ENCODE measurements at places on chromosomes 7 and 10.

DNA sequence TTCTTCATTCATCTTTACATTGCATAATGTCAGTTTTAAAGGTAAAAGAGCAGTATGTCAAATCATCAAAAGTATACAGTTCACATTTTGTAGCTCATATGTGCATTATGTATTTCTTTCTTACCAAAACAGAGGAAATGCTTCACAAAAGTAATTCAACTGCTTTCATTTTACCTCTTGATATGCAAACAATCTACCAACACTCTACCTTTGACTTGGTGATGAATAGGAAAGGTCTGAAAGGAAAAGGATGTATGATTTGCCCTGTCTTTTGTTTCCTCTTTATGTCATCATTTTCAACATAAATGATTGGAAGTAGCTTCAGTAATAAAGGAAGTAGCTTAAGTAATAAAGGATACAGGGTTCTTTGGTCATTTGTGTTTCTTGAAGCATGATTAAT is 846.7 kb downstream of the NXPH1 start:
- no peak for DNase-seq

- DNase-seq: no peak
Measured at GRCh38 chr7:121440857-121441503, 44.9 kb upstream of the FAM3C start.

- DNase-seq: no peak
Measured at GRCh38 chr7:126440542-126440941, 812.2 kb downstream of the GRM8 start.

GRCh38 chr7:131108212-131108940 is 219.3 kb upstream of the MKLN1 start:
- peak; percentile 19 for DNase-seq

DNA sequence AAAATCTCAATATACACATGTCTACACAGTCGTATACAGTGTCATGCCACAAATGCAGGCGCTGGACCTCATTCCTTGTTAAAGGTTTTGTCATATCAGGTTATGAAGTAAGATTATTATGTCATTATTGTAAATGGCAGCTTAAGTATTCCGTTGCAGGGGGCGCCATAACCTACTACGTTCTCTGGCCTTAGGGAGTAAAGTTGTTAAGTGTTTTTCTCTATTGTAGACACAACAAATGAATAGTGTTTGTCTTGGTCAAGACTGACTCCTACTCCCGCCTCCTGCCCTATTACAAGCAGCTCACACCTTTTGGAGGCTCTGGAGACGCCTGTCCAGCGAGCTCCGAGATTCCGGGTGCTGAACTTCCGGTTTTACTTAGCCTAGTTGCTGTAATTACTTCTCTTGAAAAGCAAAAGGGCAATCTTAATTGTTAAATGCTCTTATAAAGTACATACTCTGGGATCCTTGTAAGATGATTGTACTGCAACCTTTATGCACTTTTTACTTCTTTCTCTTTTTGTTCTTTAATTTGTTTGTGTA is 994 bp downstream of the GATAD1 start:
- DNase-seq: peak; percentile 35

- peak; percentile 63 for DNase-seq
Measured at GRCh38 chr7:16978358-16979244, 96.8 kb upstream of the AGR3 start.

DNA sequence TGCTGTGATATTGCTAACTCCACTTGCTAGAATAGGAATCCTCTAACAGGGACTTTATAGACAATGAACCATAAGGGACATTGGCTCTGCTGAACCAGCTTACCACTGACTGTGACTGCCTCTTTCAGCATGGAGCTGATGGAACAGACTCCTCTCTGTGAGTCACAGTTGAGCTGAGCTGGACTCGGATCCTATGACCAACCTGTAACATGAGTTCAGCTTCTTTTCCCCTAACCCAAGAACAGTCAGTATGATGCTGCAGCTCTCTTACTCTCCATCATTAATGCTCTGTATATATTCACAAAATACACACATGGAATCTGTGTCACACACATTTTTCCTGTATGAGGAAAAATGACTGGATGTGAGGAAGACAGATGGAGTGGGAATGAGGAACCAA is 177.9 kb upstream of the BET1 start:
- peak; percentile 84 for DNase-seq

- peak; percentile 12 for DNase-seq
Measured at GRCh38 chr10:132186488-132187429, at the start of gene DPYSL4. DPYSL4 (plus strand) TSS chr10:132186948; CDS start chr10:132187064, 116 bp downstream.

- DNase-seq: no peak
Measured at GRCh38 chr7:40697653-40698052, 562.8 kb downstream of the SUGCT start.

- DNase-seq: no peak
Measured at GRCh38 chr7:107526672-107527071, 37.0 kb downstream of the COG5 start.

GRCh38 chr7:18401757-18402156 is 93.8 kb upstream of the HDAC9 start:
- DNase-seq: no peak

DNA sequence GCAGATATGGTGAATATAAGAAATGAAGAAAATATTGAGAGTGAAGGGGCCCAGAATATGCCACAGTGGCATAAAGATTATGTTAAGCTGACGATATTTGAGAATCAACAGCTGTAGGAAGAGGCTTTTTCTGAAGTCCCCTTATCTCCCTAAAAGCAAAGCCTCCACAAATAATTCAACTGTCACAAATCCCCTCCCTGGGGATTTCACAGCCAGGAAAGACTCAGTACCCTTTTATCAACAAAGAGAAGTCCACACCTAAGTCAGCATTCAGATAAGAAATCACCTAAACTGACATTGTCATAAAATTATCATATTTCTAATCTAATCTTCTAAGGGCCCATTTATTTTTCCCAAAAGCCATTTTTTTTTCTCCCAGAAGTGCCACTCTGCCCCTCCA is 284.9 kb upstream of the VWC2 start:
- DNase-seq: no peak

DNA sequence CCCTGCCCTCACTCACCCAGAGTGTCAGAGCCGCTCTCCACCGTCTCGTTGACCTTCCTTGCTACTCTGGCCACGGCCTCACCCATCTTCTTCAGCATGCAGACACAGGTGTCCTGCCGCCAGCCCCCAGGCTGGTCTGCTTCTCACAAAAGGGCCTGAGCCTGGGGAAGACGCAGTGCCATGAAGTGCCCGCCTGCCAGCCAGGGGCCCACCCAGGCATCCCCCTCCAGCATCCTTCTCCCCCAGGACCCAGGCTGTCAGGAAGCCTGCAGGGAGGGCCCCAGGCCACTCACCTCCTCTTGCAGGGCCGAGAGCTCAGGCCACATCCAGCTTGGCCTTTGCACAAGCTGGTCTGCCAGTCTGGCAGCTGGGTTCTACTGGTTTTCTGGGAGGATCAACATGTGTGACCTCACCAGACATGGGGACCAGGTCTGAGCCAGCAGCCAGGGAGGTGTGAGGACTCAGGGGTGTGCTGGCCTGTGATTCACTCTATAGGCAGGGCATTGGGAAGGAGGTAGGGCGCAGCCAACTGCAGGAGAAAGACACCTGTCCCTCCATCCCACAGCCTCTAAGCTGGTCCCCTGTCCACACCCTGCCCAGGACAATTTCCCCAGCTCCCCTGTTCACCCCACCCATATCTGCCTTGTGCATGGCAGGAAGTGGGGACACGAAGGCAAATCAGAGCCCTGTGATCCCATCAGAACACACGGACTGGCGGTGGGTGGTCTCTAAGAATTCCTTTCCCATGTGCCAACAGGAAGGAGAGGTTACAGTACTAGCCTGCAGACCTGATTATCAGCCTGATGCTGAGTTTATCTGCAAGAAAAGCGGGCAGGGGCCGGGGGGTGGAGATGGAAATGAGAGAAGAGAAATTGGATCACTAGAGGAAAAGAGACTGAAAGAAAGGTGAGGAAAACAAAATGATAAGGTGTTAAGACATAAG is 5.7 kb downstream of the LRRC20 start:
- DNase-seq: peak; percentile 39

DNA sequence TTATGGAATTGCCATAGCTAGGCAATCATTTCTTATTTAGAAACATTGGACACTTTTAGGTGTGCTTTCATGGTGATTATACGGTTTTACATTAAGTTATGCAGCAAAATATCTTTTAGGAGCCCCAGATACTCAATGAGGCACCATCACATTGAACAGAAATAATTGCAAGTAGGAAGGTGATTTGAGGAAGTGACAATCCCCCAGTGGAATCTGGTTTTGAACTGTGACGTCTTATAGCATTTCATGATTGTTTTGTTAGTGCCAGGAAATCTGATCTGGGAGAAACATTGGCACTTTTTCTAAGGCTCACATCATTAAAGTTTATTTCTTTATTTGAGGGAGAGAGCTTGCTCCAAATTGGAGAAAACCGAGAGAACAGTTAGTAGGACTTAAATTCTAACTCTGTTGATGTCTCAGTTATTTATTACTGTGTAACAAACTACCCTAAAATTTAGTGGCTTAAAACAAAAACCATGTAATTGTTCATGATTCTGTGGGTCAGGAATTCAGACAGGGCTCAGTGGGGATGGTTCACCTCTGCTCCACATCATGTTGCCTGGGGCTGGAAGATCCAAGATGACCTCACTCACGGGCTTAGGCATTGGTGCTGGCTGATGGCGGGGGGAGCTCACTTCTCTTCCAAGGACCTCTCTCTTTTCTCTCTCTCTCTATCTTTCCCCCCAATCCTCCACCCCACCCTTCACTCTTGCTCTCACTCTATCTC is 78.2 kb upstream of the STEAP1B start:
- peak; percentile 75 for DNase-seq

GRCh38 chr10:89518876-89519842 is 16.2 kb downstream of the SLC16A12 start:
- peak; percentile 98 for DNase-seq

GRCh38 chr10:131824371-131825149 is 76.2 kb upstream of the PPP2R2D start:
- DNase-seq: no peak

- no peak for DNase-seq
Measured at GRCh38 chr10:129774736-129775401, 189.2 kb downstream of the EBF3 start.
